ENCODE measurements at places on chromosomes 4 and X.

DNA sequence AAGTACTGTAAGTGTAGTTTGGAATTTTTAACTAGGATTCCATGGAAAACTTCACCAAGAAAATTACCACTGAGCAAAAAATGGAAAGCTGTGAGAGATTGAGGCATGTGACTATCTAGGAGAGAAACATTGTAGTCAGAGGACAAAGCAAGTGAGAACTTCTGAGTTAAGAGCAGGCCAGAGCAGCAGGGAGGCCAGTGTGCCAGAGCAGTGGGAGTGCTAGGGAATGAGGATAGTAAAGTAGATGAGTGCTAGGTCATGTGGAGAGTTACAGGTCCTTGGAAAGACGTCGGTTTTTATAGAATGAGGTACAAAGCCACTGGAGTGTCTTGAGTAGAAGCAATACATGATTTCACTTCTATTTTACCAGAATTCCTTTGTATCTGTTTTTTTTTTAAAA is 52.7 kb upstream of the FAT4 start:
- DNase-seq, result no peak

- DNase-seq, result no peak
Measured at GRCh38 chr4:154186035-154186434, 305.6 kb downstream of the DCHS2 start.

DNA sequence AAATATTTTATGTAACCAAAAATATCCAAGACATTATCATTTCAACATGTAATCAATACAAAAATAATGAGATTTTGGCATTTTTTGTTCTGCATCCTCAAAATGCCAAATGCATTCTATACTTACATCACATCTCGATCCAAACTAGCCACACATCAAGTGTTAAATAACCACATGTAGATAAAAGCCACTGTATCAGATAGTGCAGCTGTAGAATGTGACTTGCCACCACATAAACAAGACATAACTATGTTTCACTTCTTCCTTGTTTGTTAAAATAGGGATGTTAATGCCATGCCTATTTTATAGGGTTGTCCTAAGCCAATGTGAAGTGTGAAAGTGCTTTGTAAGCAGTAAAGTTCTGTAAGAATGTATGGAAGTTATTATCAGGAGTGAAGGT is 20.9 kb downstream of the INTS6L start:
- no peak for DNase-seq

- DNase-seq, result no peak
Measured at GRCh38 chr4:53497487-53498244, 93.6 kb downstream of the LNX1 start.

GRCh38 chr4:122861172-122861943 is 34.7 kb downstream of the FGF2 start:
- no peak for DNase-seq

GRCh38 chr4:56440983-56441382 is 4.9 kb downstream of the PAICS start:
- no peak for DNase-seq

- DNase-seq, result no peak
Measured at GRCh38 chr4:88730811-88731210, 33.2 kb upstream of the NAP1L5 start.

DNA sequence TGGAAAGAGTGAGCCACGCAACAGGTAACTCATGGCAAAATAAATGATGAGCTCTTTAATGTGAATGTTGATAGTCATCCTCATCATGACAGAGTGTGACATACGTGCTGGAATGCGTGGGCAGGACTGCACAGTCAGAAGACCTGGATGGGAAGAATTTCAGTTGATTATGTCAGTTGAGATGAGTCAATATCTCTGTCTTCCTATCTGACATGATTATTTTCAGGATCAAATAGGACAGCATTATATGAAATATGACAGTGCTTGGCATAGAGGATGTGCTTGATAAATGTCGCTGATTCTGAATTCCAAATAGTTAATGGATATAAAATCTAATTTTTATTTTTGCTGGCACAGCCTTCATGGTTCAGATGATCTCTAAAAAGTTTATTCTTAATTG is 95.1 kb downstream of the IL15 start:
- no peak for DNase-seq

DNA sequence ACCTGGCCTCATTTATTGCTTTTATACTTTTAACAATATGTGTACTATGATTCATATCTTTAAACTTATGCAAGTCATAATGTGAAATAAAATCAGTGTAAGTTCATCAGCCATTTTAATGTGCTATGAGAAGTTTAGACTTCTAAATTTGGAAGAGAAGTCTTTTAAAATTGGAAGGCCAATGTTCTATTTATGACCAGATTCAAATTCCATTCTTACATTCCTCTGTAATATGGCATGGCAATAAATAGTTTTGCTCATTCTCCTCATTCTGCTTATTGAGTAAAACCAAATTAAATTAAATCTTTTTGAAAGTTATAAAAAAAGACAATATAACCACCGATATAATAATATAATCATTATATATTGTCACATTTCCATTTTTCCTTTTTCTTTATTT is 126.2 kb downstream of the SORBS2 start:
- no peak for DNase-seq

- DNase-seq, result no peak
Measured at GRCh38 chr4:152364883-152365282, 171.0 kb downstream of the FBXW7 start.

DNA sequence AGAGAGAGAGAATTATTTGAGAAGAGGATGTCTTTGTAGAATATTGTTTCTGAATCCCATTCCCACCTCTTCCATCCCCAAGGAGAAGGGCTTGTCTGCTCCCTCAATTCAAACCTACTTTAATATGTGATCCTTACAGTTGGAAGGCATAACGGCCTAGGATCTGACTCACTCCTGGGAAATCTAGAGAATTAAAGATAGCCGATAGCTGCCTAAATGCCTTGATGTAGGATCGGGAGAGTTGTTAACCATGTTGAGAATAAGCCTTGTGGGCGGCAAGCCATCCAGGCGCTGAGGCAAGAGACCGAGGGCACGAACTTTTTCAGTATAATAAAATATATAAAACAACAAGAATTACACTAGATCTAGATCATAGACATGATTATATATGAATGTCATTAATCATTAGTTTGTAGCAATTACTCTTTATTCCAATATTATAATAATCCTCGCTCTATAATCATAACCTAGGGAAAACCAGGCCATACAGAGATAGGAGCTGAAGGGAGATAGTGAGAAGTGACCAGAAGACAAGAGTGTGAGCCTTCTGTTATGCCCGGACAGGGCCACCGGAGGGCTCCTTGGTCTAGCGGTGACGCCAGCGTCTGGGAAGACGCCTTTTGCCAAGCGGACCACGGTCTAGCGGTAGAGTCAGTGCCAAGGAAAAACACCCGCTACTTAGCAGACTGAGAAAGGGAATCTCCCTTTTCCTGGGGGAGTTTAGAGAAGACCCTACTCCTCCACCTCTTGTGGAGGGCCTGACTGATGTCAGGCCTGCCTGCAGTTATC is 13.5 kb downstream of the EMCN start:
- DNase-seq, result no peak

DNA sequence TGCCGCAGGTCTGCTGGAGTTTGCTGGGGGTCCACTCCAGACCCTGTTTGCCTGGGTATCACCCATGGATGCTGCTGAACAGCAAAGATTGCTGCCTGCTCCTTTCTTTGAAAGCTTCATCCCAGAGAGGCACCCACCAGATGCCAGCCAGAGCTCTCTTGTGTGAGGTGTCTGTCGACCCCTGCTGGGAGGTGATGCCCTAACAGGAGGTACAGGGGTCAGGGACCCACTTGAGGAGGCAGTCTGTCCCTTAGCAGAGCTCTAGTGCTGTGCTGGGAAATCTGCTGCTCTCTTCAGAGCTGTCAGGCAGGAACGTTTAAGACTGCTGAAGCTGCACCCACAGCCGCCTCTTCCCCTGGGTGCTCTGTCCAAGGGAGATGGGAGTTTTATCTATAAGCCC is 162.7 kb downstream of the NAF1 start:
- no peak for DNase-seq

- DNase-seq, result no peak
Measured at GRCh38 chrX:111047575-111047974, 48.4 kb upstream of the PAK3 start.

GRCh38 chr4:56115898-56116297 is 167.2 kb downstream of the CEP135 start:
- DNase-seq, result no peak

GRCh38 chrX:97397371-97397770 is 513.7 kb downstream of the RPA4 start:
- no peak for DNase-seq

- DNase-seq, result no peak
Measured at GRCh38 chr4:141132709-141133145, 542 bp downstream of the RNF150 start.

- no peak for DNase-seq
Measured at GRCh38 chr4:185730849-185731608, 81.0 kb downstream of the SORBS2 start.

- no peak for DNase-seq
Measured at GRCh38 chr4:92968556-92968955, 664.8 kb downstream of the GRID2 start.

GRCh38 chr4:169013396-169013795 is 3.3 kb upstream of the CBR4 start:
- DNase-seq, result no peak

- DNase-seq, result no peak
Measured at GRCh38 chrX:36087366-36087765, 167.8 kb downstream of the CFAP47 start.

DNA sequence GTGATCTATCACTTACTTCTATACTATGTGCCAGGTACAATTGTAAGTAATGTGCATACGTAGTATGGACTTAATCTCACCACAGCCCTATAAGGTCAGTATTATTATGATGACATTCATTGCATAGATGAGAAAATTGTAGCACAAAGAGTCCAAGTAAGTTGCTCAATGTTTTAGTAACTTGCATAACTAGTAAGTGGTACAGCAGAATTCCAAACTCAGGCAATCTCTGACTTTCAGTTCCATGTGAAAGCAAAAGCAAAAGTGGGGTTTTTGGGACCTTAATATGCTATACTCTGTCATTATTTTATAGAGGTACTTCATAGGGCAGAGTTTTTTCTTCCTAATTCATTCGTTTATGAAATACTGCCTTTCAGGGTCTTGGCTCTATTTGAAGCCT is 188.8 kb upstream of the VEGFC start:
- DNase-seq, result no peak

- DNase-seq, result no peak
Measured at GRCh38 chr4:106289737-106290136, 26.3 kb downstream of the TBCK start.

GRCh38 chr4:102684610-102685052 is 76.1 kb downstream of the MANBA start:
- no peak for DNase-seq

DNA sequence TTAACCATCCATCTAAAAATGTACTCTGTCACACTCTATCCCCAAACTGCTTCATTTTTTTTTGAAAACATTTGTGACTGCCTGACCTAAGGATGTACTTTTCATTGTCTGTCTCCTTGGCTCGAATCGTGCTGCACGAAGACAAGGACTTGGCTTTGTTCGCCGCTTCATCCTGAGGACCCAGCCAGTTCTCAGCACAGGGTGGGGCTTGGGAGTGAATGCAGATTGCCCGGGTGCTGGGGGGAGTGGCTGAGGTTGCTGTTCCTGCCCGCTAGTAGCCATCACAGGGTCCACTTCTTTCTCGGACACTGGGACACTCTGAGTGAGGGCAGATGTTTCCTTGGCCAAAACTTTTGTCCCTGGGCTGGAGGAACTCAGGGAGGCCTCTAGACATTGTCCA is 70.1 kb upstream of the CLCN4 start:
- DNase-seq, result no peak

- no peak for DNase-seq
Measured at GRCh38 chrX:95218976-95219375, 1465.7 kb upstream of the DIAPH2 start.

- no peak for DNase-seq
Measured at GRCh38 chrX:104137496-104137895, 19.3 kb downstream of the SLC25A53 start.

- no peak for DNase-seq
Measured at GRCh38 chr4:23882976-23883531, 6.8 kb downstream of the PPARGC1A start.

DNA sequence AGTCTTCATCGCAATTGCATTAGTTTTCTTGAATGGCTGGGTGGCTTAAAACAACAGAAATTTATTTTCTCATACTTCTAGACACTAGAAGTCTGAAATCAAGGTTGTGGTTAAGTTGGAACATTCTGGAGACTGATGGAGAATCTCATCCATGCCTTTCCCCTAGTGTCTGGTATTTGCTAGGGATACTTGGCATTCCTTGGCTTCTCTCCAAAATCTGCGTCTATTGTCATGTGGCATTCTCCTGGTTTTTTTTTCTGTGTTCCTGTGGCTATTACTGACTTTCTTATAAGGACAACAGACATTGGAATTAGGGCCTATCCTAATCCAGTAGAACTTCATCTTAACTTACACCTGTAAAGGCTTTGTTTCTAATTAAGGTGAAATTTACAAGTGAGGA is 272.8 kb upstream of the EPHA5 start:
- DNase-seq, result peak; percentile 1

All from LNCaP clone FGC (cell line).